Renal cortex interstitium (tissue), 15 donors: ENCODE measurements at places on chromosomes 7 and 10. TPM values are rescaled to one million over a fixed set of nuclear protein-coding genes. Genes with fewer than 3 reads are reported as not detected.

GRCh38 chr10:102066399-102067088 is 1.4 kb downstream of the HPS6 start:
- DNase-seq, result no peak

The PRR15 gene
- 4.3 TPM for polyA plus RNA-seq

The DOCK4 gene
- 24.6 TPM for polyA plus RNA-seq

- no peak for DNase-seq
Observed at GRCh38 chr7:5671046-5671445, 110.4 kb downstream of the RNF216 start.

GRCh38 chr10:84392181-84392580 is 63.8 kb downstream of the CCSER2 start:
- DNase-seq, result no peak

DNA sequence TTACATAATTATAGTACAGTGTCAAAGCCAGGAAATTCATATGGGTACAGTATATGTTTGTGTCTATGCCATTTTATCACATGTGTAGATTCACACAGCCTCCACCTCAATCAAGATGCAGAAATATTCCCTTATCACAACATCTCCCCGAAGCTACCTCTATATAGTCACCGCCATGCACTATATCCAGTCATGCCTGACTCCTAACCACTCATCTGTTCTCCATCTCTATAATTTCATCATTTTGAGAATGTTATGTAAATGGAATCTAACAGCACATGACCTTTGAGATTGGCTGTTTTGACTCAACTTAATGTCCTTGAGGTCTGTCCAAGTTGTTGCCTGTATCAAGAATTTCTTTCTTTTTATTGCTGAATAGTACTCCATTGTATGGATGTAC is 22.3 kb upstream of the SLC25A13 start:
- DNase-seq, result no peak

- DNase-seq, result no peak
Observed at GRCh38 chr7:30604901-30605300, 10.2 kb downstream of the GARS1 start.

DNA sequence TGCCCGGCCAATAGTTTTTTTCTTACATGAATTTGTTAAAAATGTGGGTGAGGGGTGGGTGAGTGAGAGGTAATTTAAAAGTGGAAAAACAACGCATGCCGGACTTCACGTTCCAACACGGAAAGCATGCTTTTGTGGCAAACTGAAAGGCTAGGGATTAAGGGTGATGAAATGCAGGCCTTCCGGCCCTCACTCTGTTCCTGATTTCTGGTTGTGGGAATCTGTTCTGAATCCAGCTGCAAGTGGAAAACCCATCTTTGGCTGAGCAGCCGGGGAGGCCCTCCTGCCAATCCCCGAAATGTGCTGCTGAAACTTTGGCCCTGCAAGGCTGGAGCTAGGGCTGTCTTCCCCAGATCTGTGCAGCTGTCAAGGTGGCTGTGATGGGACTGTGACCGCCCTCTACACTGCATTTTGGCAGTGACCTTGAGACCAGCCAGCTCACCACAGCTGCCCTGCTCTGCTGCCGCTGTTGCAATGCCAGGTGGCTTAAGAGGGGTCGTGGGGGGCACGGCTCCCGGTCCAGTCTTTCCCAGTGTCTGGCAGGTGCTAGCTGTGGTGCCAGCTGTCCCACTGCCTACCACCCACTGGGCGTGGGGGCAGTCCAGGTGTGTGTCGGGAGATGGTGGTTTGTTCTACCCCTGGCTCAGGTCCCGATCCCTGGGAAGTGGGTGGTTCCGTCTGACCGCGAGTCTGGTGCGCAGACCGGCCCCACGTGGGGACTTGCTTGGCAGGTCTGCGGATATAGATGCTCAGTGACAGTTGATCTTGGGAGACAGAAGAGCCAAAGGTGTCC is 39.0 kb downstream of the TET1 start:
- no peak for DNase-seq

DNA sequence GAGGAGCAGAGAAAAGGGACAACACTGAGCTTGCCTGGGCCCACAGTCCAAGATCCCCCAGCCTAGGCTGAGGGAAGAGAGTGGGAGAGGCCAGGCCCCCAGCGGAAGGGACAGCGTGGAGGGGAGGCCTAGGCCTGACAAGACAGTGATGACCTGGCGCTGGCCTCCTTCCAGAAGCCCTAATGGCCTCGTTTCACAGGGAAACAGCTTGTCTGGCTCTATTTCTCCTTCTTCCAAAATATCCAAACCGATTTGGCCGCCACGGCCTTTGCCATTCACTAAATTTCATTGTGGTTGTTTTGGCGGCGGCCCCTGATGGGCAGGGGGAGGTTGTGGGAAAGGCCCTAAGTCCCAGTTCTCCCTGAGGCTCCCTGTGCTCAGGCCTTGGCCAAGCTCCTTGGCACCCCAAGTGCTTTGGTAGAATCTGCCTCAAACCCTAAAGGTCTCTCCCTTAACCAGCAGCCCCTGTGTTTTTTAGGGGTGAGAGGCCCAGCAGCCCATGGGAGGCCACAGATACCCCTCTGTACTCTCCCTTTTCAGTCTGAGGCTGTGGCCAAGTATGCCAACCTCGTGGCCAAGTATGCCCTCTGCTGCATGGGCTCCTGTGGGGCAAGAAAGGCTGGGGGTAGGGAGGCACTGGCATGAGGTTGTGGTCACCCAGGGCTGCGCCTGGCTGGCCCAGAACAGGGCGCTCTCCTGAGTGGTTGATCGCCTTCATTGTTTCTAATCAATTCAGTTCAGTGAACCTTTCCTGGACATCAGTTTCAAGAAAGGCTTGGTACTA is 37.3 kb downstream of the PAX2 start:
- no peak for DNase-seq

The FIS1 gene
- 131 TPM for polyA plus RNA-seq

- no peak for DNase-seq
Observed at GRCh38 chr10:122141821-122142640, 129.1 kb upstream of the BTBD16 start.

The HOXA11 gene
- 44.0 TPM for polyA plus RNA-seq

DNA sequence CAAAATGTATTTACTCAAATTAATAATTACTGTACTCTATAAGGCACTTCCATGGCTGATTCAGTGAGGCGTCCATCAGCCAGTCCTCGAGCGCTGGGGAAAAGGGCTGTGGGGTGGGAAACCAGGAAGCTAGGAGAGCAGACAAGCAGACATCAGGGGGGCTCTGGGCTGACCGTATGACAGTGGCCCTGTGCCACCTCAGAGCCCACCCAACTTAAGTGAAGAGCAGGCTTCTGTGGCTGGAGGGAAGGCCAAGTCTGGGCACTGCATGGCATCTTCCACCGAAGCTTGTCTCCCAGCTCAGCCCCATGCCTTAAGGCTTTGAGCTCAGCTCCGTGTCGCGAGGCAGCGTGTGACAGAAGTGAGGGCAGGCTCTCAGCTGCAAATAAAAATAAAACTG is 464.5 kb upstream of the ZMIZ1 start:
- no peak for DNase-seq

DNA sequence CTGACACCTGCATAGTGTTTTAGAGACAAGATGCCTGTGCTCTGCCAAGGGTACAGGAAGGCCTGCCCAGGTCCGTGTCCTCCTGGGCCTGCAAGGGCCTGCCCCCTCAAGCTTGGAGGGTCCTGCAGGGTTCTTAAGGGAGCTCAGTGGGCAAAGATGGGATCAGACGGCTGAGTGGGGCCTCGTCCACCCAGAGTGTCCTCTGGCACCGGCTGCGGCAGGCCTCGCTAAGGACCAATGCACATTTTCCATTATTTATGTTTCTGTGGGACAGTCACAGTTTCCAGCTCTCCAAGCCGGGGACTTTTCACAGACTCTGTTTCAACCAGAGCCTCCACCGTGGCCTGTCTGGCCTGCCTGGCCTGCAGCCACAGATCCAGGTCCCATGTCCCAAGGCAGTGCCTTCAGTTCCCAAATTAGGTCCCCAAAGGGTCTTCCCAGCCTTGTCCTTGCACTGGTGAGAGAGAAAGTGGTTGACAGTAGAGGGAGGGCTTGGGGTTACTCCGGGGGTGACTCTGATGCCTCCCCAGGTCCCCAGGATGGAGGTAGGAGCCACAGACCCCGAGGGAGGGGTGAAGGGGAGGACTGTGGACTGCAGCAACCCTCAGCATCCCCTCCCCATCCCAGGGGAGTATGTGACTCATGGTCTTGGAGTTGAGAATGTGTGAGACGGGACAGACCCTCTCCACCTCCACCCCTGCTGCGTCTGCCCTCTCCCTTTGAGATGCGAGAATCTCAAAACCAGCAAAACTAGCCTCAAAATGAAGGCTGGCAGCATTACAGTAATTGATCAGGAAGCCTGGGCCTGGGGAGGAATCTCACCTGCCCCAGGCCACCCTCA is 14.8 kb downstream of the MYL10 start:
- no peak for DNase-seq

The DEPP1 gene
- polyA plus RNA-seq, result 10.6 TPM

The CRYGN gene
- 3.5 TPM for polyA plus RNA-seq

DNA sequence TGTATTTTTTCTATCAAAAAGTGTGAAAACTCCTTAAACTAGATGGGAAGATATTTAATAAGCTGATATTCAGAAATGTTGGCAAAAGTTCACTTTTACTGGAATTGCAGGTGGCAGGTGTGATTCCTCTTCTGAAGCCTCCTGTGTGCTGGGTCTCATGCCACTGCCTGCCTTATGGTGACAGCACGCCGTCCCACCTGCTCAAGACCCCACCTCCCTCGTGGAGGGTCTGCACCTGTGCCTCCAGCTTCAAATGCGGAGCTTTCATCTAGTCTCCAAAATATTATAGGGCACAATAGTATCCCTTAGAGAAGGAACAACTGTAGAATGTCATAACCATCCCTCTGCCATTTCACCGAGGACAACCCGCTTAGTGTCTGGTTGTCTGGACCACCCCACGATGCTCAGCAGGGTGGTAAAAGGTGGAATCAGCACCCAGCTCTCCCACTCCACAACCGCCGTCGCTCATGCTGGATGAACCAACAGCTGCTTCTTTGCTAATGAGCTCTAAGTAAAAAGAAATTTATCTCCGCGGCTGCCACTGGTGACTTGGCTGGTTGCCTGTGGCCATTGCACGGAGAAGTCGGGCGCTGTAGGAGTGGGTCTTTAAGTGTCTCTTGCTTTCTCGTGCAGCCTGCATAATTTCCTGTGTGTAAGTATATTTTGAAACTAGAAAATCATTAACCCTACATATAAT is 119.3 kb upstream of the TCERG1L start:
- DNase-seq, result no peak

DNA sequence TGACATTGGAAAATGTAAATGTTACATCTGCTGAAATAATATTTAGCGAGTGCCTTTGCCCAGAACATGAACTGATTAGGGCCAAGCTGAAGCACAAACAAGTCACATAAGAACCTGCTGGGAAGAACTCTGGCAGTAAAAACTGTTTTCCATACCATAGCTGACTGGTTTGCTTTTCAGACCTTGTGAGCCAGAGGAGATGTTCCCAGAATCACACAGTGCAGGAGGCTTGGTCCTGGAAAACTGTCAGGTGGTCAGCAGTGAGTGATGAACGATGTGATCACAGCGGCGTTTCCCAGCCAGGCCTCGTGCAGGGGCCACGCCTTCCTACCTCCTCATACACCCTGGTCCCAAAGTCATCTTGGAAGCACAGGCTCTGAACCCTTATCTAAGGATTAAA is 164.2 kb upstream of the EEPD1 start:
- no peak for DNase-seq

The CDK1 gene
- polyA plus RNA-seq, result 72.9 TPM

- DNase-seq, result no peak
Observed at GRCh38 chr7:114567416-114567815, 152.8 kb downstream of the FOXP2 start.

GRCh38 chr7:155702616-155703015 is 58.2 kb downstream of the RBM33 start:
- DNase-seq, result no peak

The PPP1R9A gene
- polyA plus RNA-seq, result 37.1 TPM

The CTNNA3 gene
- polyA plus RNA-seq, result 2.9 TPM

The USP6NL gene
- polyA plus RNA-seq, result 28.2 TPM

The OR2A14 gene
- not detected for polyA plus RNA-seq

- DNase-seq, result no peak
Observed at GRCh38 chr7:111980725-111981124, 225.5 kb downstream of the DOCK4 start.

The NEURL1 gene
- 0.90 TPM for polyA plus RNA-seq

DNA sequence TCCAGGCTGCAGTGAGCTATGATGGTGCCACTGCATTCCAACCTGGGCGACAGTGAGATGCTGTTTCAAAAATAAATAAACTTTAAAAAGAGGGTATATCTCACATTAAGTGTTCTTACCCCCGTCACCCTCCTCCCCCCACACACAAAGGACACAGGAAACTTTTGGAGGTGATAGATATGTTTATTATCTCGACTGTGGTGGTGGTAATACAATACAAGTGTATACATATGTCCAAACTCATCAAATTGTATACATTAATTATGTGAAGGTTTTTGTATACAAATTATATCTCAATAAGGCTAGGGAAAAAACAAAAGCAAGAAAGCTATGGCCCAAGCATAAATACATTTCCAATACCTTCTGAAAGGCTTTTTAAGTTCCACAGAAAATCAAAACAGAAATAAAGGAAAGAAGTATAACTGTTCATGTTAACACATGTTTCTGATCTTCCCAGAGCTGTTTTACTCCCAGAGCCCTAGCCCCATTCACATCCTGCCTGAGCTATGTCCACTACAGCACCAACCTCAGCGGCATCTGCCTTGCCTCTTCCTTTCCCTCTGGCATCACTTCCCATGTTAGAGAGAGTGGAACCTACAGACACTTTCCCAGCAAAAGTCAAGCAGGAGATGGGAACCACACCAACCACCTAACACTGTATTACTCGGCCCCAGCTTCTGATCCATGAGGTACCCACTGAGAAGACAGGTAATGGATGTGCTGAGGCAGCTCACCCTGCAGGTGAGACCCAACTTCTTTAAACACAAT is 48.1 kb downstream of the SGMS1 start:
- DNase-seq, result no peak

- no peak for DNase-seq
Observed at GRCh38 chr10:32328499-32328898, 18.5 kb downstream of the EPC1 start.

DNA sequence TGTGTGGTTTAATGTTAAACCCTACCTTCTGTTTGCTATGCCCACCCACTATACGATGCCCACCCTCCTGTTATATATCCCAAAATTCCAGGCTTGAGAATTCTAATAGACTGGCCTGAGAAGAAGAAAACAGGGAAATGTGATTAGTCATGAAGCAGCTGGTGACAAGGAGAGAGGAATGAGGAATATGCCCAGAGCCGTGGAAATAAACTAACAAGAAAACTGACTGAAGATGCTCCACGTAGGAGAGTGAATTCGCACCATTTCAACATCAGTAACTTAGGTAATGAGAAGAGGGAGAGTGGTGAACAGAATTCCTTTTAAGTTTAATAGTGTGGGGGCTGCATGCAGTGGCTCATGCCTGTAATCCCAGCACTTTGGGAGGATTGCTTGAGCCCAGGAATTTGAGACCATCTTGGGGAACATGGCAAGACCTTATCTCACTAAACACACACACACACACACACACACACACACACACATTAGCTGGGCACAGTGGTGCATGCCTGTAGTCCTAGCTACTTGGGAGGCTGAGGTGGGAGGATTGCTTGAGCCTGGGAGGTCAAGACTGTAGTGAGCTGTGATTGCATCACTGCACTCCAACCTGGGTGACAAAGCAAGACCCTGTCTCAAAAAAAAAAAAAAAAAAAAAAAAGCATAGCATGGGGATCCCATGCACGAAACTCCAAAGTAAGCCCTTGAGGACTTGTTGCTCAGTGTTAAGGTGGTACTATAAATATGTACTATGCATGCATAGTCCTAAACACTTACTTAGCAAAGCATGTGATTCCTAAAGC is 16.1 kb upstream of the SYPL1 start:
- DNase-seq, result no peak

GRCh38 chr7:29955799-29956486 is 33.7 kb downstream of the SCRN1 start:
- DNase-seq, result no peak

The HGF gene
- polyA plus RNA-seq, result 1.8 TPM

The FAM221A gene
- polyA plus RNA-seq, result 29.0 TPM

GRCh38 chr10:6119962-6120361 is 31.1 kb downstream of the RBM17 start:
- DNase-seq, result no peak
